ENCODE measurements at places on chromosomes 12 and 14.
A peak's percentile ranks its signal among the peaks of the same experiment; 100 is the strongest.

- DNase-seq: no peak
These were observed 31.2 kb upstream of the DYNC1H1 start for GRCh38 chr14:101933209-101933608.

- DNase-seq: no peak
These were observed 36.3 kb downstream of the PRKAB1 start for GRCh38 chr12:119704065-119704747.

DNA sequence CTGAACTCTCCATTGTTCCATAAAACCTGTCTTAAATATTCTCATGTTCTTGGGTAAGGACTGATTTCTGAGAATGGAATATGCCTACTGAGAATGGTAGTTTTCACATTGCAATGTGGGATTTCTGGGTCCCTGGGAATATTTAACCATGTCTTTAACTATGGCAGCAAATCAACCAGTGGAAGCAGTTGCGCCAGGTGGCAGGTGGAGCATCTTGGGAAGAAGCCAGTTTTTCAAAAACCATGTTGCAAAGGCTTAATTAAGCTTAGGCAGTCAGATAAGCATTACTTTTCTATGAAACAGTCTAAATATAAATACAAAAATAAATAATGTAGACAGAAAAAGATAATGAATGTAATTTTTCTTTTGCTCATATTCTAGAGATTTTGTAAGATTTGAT, 448.1 kb downstream of the ADAMTS20 start:
- DNase-seq: no peak

DNA sequence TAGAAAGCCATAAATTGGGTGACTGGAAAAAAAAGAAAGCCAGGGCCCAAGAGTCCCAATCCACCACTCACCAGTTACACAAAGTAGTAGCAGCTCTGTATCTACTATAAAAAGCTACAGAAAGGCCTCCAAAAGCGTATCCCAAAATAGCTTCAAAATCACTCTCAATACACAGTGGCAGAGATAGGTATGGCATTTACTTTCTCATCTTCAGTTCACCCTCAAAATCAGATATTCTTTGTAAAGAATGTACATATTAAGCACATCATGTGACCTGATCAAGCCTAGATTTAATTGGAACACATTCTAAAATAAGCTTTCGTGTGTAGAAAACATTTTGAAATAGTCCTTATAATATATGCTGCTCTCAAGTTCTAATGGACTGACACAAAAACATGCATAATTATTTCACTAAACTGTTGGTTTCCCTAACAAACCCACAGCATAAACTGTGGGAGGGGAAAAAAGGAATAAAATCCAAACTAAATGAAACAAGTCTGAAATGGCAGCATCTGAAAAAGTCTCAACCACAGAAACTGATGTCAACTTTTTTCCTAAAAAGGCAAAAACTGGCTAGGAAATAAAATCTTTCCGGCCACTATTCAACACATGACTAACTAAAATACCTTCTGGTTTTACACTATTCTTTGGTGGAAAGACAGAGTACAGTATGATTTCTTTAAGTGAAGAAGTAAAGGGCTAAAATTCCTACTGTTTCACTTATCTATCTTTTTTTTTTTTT, 25.9 kb downstream of the UBE2N start:
- DNase-seq: no peak

- no peak for DNase-seq
These were observed 64.8 kb downstream of the PPP2R5C start for GRCh38 chr14:101826351-101826750.

GRCh38 chr12:56151672-56152131, 685 bp upstream of the MYL6B start:
- peak; percentile 82 for DNase-seq

DNA sequence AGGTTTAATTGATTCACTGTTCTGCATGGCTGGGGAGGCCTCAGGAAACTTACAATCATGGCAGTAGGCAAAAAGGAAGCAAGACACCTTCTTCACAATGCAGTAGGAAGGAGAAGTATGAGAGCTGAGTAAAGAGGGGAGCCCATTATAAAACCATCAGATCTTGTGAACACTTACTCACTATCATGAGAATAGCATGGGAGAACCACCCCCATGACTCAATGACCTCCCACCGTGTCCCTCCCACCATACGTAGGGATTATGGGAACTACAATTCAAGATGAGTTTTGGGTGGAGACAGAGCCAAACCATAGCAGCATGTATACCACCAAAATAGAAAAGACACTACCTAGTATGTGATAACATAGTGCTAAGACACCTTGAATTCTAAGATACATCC, 2.9 kb upstream of the HMGA2 start:
- no peak for DNase-seq

DNA sequence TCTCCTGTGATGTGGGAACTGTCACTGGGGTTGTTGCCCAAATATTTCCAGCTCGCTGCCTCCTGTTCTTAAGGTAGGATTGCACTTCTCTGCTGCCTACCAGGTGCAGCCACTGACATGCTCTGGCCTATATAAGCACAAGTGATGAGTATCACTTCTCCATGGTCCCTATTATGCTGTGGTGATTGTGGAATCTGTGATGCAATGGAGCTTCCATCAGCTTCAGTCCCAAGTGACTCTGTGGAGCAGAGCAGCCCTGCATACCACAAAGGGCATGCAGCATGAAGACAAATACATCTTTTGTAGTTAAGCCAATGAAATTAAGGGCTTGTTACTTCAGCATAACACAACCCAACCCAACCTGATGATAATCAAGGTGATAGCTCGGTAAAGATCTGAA, 43.5 kb downstream of the CKAP4 start:
- DNase-seq: no peak

DNA sequence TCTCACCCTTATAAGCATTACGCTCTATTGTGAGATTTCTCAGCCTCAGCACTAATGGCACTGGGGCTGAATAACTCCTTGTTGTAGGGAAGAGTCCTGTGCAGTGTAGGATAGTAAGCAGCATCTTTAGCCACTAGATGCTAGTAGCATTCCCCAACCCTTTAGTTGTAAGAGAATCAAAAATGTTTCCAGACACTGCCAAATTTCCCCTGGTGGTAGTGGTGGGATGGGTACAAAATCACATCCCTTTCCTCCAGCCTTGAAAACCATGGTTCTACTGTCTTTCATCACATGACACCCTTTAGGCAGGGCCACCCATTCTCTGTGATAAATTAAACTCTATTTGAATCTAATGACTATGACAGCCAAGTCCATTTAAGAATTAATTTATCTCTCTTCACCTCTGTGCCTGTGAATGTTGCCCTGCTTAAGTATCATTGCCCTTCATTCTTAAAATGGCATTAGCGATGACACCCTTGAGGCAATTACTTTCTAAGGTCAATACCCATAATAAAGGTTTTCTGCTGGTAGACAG, 199.4 kb downstream of the ANO4 start:
- no peak for DNase-seq

DNA sequence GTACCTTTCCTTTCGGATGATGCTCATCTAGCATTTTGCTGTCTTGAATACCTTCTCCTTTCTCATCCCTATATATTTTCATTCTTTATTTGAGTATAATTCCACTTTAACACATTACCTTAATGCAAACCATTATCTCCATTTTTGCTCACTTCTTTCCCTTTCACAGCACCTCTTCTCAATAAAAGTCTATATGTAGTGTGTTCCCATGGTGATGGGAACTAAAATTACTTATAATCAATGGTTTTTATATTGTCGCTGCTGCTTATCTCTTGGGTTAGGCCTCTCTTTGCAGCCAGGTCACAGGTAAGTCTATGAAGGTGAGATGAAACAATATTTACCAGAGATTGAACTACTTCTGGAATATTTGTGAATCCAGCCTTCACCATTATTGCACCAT, 121.6 kb upstream of the FGD4 start:
- DNase-seq: no peak

DNA sequence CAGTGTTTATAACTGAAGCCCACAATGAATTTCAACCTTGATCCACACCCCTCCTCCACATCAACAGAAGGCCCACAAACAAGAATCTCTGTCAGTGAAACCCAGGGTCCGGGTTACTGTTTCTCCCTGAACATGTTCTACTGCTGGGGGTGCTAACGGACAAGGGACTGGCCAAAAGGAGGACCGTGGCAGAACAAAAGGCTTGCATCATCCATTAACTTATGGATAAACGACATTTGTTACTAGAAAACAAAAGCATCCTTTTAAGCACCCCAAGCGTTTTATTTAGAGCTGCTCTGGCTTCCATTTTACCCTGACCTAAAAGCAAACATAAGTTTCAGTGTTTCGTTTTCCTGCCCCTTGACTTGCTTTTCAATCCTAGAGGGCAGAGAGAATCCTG, 32.2 kb downstream of the BRAP start:
- no peak for DNase-seq

GRCh38 chr14:20434701-20435581, 1.0 kb downstream of the KLHL33 start:
- no peak for DNase-seq

GRCh38 chr14:69093631-69094421, 59.1 kb downstream of the DCAF5 start:
- DNase-seq: no peak

DNA sequence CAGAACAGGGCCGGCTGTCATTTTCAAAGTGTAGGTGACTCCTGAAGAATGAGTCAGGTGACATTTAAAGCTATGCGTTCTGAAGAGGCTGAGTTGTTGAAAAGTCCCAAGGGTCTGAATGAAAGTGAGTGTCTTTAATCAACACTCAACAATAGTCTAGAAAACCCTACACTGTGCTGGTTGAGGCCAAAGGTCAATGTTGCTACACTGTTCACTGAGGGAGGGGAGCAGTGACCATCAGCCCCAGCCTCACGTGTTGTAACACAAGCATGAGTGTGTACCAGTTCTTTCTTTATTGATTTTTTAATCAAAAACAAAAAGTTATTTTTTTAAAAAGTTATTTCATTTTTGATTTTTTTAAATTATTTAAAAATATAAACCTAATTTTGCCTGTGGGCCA, 418.8 kb upstream of the LRFN5 start:
- DNase-seq: no peak

GRCh38 chr12:118851891-118852290, 129.4 kb upstream of the SRRM4 start:
- no peak for DNase-seq

DNA sequence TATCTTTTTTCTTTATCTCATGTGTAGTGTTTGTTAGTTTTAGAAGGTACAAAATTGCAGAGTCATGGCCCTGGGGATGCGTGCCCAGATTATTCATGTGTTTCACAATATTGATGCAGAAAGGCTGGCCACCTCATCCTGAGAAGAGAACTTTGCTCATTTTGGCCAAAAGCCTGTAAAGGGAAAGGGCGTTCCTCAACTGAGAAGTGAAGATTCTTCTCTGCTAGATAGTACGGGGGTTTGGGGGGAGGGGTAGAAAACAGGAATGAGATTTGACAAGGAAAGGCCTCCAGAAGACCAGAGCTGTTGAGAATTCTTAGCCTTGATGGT, 1.7 kb downstream of the MGST1 start:
- DNase-seq: no peak

GRCh38 chr12:15000575-15000974, 27.7 kb downstream of the PDE6H start:
- no peak for DNase-seq

- no peak for DNase-seq
These were observed 34.1 kb downstream of the ZNF664 start for GRCh38 chr12:124006846-124007713.

DNA sequence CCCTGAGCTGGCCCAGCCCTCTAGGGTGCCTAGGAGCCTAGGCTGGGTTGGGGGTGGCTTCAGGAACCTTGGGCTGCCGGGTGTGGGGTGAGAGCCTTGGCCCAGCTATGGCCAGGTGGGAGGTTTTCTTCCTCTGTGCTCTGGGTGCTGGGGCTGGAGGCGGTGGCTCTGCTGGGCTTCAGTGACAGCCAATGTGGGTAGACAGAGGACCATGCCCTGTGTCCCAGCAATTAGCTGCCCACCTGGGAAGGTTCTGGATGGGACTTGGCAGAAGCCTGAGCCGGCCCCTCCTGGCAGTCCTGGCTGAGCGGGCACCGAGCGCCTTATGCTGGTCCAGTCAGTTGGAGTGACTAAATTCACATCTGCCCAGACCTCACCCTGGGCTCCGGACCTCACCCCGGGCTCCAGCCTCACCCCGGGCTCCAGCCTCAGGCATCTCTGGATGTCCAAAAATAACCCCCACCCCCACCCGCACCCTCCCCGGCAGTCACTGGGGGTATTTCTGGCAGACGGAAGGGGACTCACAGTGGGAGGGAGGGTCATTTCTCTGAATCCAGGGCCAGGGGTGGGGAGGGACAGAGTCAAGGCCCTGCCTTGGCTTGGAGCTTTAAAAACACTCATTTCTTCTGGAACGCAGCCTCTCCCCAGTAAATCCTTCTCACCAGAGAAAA, 46.9 kb downstream of the CYP46A1 start:
- no peak for DNase-seq

- no peak for DNase-seq
These were observed 17.6 kb downstream of the MYBPC1 start for GRCh38 chr12:101612160-101612916.

DNA sequence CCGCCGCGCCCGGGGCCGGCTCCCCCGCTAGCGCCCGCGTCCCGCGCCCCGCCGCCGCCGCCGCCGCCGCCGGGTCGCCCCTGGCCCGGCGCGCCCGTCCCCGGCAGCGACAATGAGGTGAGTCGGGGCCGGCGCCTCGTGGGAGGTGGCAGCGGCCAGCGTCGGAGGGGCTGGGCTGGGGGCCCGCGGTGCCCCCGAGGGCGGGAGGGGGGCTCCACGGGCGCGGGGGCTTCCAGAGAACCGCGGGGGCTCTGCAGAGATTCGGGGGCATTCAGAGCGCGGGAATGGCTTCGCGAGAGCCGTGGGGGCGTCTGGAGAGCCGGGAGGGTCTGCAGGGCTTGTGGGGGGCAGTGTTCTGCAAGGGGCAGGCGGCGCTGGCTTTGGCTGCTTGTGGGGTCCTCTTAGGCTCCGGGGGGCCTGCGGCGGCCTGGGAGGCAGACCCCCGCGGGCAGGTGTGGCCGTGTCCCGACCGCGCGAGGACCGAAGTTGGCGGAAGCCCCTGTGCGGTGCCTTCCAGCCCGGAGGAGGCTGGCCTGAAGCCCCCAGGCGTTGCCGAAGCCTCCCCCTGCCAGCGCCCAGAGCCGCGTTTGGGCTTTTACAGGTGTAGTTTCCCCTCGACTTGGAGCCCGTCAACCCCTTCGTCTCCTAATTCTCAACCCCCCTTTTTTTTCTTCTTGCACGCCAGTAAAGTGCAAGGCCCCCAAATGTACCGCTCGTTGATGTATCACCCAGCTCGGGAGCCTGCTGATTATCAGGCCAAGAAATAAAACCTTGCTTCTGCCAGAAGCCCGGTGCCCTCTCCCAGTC, 93.1 kb upstream of the EVL start:
- DNase-seq: peak; percentile 64

GRCh38 chr14:85106506-85106905, 423.4 kb upstream of the FLRT2 start:
- no peak for DNase-seq

GRCh38 chr12:65171870-65172269, 2.5 kb downstream of the LEMD3 start:
- no peak for DNase-seq

- peak; percentile 67 for DNase-seq
These were observed 8.4 kb downstream of the PAPLN start for GRCh38 chr14:73245480-73246325.

GRCh38 chr14:68924186-68925158, 54.6 kb downstream of the ACTN1 start:
- no peak for DNase-seq

Measured in stimulated activated effector memory CD8-positive, alpha-beta T cell treated with anti-CD3 and anti-CD28 coated beads, Interleukin-12 subunit alpha, Interleukin-12 subunit beta, amount 100 ng/mL, for 72 hours (primary cell).